ENCODE measurements at places on chromosomes 6 and 20.

DNA sequence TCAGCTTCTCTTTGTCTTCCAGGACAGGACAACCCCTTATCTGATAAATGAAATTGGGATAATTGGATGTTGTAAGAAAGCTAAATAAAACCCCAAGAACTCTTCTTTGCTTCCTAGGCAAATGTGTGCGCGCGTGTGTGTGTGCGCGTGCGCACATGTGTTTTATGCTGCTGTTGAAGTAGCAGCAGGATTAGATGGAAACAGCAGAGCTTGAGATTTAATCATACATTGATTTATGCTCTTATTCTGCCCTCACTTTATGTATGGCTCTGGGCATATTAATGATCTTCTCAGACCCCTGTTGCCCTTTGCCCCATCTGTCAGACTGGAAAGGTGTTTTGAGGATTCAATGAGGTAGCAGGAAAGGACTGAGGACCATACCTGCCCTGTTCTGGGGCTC lies 324.0 kb upstream of the MAP3K7 start:
- no peak for DNase-seq

- no peak for DNase-seq
Measured at GRCh38 chr6:57017069-57017468, 29.4 kb upstream of the KIAA1586 start.

DNA sequence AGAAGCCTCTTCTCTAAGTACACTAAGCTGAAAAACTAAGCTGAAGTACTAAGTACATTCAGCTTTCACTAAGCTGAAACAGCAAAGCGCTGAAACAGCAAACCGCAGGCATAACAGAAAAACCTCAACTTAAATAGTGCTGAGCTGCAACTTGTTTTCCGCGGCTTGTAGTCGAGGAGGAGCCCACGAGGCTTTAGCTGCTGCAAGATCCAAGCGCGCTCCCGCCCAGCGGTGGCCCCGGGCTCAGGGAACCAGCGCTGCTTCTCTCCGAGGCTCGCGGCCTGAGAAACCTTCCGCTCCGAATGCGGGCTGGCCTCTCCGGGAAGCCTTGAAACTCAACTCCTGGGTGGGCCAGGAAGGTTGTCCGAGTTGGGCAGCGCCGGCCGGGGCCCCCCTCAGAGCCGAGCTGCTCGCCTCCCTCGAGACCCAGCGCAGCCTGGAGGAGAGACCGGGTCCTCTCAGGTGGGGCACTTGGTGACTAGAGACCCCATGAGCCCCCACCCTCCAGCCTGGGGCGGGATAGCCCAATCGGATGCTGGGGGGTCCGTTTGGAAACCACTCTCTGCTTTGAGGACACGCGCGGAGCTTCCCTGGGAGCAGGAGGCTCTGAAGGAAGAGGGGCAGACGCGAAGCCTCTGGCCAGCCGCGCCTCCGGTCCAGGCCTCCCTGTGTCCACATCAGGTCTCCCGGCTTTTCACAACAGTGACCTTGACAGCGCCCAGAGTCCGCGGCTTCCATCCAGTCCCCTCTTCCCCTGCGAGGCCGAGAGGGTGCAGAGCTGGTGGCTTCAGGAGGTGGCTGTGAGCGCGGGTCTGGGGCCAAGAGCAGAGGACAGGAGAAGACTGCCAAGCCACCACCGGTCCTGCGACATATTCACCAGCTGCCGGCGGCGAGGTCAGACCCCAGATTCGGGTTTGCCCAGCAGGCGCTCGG lies 38.1 kb upstream of the HLA-E start:
- DNase-seq: no peak

DNA sequence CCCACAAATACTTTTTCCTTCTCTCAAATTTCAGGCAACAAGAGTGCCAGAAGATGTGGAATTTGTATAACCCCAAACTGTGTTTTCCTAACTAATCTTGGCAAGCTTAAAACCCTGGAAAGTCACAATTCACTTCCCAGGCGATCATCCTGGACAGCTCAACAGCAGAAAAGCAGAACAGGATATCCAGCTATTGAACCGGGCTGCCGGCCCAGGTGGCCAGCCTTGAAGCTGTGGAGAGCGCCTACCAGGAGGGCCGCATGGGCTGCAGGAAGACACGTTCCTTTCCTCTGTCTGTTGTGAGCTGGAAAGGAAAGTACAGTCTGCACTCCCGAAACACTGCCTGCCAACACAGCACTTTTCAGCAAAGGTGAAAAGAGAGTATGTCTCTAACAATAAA lies 719.7 kb upstream of the MARCKS start:
- DNase-seq: no peak

DNA sequence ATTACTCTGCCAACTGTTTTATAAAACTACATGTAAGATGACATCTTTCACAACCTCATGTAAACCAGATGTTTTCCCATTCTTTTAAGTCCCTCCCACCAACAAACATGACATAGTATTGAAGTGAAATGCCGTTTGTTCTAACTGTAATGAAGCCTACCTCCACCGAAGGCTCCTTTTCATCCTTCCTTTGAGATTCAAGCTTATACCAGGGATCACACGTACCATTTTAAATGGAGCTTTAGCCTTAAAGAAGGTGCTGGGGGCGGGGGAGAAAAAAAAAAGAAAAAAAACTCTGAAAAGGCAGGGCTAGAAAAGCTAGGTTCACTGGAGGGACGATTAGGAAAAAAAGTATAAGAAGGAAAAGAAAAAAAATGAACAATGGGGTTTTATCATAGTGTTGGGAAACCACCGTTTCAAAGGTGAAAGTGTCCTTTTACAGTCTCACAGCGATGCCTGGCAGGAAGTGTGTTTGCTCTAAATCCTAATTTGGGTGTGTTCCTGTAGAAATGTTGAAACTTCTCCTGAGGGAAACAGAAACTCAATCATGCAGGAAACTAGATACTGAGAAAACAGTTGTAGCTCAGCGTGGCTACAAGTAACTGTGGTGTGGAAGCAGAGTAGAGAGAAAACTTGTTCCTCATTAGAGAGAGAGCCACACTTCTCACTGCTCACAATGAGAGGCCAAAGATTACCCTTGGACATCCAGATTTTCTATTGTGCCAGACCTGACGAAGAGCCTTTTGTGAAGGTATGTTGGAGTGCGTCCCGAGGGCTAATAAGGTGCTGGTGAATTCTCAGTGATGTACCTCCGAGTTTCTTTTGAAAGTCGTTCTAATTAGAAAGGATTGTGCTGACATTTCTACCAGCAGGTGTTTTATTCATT lies 37.6 kb upstream of the HINT3 start:
- no peak for DNase-seq

GRCh38 chr20:16674243-16674642 lies 55.6 kb upstream of the SNRPB2 start:
- DNase-seq: no peak

DNA sequence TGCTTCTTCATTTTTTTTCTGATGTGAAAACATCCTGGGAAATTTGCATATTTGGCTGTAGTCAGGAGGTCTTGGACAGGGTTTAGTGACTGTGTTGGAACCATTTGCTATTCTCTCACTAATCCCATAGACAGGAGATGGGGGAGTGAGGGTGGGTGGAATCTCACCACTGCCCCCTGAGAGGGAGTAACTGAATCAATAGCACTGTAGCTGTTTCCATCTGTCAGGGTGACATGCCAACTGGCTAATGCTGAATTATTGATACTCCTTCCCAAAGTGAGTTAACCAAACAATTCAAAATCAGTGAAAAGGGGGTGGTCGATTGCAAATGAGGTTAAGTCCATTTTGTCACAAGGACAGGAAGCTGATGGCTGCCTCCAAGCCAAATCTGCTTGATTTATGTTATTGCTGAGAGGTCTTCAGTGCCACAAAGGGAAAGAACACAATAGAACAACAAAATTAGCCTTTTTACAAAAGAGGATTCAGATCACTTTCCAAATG lies 55.1 kb upstream of the B3GAT2 start:
- no peak for DNase-seq

DNA sequence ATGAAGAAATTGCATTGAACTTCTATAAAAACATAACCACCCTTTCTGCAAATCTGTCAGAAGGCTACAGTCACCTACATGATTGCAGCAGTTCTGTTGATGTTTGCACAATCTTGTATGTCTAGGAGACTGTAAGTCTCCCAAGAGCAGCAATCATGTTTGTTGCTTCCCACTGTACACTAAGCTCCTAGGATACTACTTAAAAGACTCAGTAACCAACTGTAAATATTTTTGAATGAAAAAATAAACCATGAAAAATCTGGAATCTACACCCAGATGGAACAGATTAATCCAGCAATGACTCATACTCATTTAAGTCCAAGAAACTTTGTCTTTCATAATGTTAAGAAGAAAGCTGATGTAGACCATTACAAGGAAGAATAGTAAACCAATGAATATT lies 168.5 kb upstream of the ATXN1 start:
- no peak for DNase-seq

DNA sequence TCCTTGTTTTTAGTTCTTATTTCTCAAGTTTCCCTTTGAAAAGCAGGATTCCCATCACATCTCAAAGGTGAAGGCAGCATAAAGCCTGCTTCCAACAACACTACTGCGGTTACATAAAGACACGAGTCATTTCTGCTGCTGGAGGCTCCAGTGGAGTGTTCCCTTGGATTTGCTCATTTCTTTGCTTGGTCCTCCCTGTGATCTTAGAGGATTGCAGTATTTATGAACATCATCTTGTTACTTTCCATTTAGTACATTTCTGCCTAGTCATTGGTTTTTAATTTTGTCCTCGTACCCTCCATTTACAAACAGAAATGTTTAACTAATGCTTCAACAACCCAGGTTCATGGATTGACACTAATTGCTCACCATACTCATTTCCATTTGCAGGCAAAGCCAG lies 298.8 kb downstream of the ZNF217 start:
- DNase-seq: no peak

DNA sequence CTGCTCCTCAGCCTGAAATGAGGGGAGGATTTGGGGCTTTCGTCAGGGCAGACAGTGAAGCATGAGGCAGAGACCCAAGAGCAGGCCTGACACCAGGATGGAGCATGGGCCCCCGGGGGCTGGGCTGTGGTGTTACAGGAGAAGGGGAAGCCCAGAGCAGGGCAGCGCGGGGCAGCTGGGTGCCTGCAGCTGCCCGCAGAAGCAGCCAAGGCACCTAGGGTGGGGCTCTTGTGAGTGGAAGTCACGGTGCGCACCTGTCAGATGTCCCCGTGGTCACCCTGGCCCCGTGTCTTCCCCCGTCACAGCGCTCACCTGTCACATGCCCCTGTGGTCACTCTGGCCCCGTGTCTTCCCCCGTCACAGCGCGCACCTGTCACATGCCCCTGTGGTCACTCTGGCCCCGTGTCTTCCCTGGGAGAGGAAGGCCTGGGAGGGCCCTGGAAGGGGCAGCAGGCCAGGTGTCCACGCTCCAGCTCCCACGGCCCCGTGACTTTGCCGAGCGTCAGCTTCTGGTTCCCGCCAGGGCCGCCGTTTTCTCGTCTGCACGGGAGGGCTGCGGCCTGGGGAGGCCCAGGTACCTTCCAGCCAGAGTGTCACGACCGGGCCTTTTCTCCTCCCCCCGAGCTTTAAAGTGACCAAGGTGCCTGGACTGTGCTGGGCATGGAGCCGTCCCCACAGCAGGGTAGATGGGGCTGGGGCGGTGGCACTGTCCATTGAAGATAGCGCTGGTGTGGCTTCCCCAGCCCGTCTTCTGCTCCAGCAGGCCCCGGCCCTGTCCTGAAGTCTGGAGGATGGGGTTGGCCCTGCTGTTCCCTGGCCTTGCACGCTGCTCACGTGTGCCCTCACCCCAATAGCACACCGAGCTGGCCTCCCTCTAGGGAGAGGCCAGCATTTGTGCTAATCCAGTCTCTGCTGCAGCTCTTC lies 9.4 kb downstream of the ARFGAP1 start:
- no peak for DNase-seq

DNA sequence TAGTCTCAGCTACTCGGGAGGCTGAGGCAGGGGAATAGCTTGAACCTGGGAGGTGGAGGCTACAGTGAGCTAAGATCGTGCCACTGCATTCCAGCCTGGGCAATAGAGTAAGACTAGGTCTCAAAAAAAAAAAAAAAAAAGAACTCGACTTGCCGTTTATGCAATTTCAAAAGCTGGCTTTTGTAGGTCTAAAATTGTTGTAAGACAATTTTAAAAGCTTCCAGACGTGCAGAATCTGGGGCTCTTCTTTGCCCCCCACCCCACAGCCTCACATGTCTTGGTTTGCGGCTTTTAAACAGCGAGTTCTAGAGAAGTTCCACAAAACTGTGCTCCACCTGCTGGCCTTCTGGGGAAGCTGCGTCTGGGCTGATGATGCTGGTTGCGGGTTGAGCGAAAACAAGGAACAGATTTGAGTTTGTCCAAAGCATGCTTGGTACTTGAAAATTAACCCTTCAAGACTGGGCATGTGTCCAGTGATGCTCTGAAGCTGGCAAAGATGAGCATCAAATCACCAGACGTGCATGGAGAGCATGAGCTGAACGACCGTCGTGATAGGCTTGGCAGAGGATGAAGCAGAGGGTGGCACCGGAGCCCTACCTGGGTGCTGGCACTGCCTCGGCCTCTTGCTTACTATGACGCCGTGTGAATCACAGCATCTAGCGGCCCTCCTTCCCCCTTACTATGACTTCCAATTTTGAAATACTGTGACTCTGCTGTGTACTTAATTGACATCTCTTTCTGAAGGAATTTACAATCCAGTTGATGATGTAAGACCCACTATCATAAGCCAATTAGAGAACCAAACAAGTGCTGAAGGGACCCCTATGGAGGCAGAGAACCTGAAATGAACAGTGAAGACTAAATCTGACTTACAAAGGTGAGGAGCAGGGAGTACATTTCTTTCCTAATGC lies 171.4 kb downstream of the GMPR start:
- DNase-seq: peak; percentile 27

- no peak for DNase-seq
Measured at GRCh38 chr20:45157962-45158361, 16.7 kb upstream of the PI3 start.
